ENCODE measurements at places on chromosomes 12 and 14.

DNA sequence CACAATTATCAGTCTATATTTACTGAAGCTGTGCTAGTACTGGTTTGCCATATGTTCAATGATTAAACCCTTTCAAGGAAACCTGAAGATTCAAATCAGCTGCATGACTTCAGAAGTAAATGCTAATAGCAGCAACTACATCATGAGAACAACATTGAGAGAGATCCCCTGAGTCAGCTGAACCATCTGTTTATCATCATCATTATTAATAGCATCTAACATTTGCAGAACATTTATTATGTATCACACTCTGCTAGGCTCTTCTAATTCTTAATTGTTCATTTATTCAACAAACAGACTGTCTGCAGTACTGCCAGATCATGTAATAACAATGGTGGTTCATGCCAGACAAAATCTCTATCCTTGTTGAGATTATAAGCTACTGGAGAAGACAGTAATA is 157.4 kb downstream of the KLHL28 start:
- no peak for DNase-seq

GRCh38 chr14:93764211-93764659 is 24.1 kb downstream of the PRIMA1 start:
- DNase-seq, result no peak

GRCh38 chr14:57161583-57162234 is 107.0 kb downstream of the EXOC5 start:
- DNase-seq, result no peak

- no peak for DNase-seq
Observed at GRCh38 chr12:62396750-62397149, 69.9 kb upstream of the MON2 start.

GRCh38 chr12:112992541-112993398 is 14.5 kb downstream of the OAS2 start:
- no peak for DNase-seq

DNA sequence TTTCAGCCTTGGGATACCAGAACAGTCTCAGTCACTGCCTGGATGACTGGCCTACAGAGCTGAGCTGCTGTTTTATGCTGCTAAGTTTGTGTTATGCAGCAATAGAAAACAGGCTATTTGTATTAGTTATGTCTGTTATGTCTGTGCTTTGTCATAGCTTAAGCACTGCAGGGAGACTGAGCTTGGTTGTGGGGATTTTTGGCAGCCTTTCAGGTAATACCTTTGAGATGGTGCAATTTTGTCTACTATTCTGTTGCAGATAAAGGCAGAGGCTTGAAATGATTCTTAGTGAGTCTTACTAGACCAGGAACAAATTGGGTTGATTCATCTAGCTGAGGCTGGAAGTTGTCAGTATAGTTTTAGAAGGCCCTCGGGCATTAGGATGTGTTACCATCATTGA is 201.3 kb upstream of the RBM19 start:
- DNase-seq, result no peak

DNA sequence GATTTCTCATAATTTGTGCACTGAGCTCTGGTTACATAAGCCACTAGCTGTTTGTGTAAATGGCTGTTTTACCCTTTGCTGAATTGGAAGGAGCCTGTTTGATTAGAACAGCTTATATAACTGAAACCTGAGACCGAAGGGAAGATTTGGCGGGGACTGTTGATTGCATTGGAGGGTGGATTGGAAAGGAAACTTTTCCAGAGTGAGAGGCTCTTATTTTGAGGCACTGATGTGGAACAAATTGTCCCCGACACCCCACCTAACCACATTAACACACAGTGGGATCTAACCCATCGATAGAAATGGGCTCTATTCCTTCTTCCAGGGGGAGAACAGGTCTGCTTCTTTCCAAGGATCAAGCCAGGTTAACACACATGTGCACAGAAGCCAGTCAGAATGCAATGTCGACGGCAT is 51.7 kb downstream of the TMEM30B start:
- DNase-seq, result no peak

GRCh38 chr12:52788192-52788875 is 7.6 kb downstream of the KRT3 start:
- DNase-seq, result no peak

All from stimulated activated CD8-positive, alpha-beta memory T cell treated with anti-CD3 and anti-CD28 coated beads, Interleukin-4, amount 100 ng/mL, for 1 hour (primary cell).